Esophagus squamous epithelium (tissue), 5 donors: ENCODE measurements at places on chromosomes 12 and 14.

DNA sequence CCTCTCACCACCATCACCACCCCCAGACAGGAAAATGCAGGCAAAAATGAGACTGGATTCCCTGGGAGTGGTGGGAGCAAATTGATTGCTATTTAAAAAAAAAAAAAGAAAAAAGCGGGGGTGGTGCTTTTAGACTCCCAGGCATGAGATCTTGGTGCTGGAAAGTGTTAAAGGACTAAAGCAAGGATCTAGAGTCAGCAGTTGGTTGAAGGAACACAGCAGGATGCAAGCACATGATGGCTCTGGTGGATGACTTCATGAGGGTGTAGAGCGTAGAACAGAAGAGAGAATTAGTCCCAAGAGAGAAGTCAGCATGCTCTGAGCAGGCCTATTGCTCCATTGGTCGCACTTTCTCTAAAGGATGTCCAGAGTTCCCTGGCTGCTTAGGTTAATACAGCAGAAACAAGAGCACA is 183.8 kb upstream of the HMGA2 start:
- DNase-seq: no peak

DNA sequence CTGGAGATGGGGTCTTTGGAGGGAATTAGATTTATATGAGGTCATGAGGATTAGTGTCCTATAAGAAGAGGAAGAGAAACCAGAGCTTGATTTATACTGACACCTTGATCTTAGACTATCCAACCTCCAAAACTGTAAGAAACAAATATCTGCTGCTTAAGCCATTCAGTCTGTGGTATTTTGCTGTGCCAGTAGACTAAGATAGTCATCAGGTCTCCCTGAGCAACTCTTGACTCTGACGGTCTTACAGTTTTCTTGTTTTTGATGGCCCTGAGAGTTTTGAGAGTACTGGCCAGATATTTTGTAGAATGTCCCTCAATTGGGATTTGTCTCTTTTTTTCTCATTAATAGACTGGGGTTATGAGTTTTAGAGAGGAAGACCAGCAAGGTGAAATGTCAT is 51.7 kb downstream of the TSHR start:
- no peak for DNase-seq

DNA sequence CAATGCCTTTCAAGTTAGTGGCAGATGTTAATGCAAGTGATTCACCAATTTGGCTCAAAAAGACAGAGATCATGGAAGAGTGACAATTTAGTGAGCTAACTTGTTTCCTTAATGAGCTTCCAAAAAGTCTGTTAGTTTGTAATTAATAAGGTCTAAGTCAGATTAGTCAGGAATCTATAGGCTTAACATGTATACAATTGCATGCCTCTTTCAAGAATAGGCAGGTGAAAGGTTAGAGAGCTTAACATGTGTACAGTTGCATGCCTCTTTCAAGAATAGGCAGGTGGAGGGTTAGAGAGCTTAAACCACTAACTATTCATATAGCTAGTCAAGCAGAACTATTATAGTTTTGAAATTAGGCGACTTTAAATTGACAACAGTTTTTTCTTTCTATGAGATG is 663.8 kb downstream of the C12orf50 start:
- DNase-seq: no peak

GRCh38 chr12:106632797-106633450 is 50.1 kb downstream of the RFX4 start:
- no peak for DNase-seq

DNA sequence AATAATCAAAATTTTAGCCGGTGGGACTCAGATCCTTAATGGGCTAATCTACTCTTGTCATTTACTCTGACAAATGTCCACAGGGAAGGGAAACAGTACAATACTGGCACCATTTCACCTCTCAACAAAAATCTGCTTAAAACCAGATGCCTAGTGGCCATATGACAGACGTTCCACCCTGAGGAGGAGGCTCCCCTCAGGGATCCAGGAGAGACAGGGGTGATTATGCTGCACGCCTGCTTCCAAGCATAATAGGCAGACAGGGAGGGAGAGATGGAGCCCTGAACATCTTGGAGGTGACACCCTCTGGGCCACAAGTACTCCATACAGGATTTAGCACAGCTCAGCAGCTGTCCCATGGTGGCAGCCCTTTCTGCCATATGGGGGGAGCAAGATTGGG is 24.8 kb upstream of the AKAP6 start:
- DNase-seq: no peak

DNA sequence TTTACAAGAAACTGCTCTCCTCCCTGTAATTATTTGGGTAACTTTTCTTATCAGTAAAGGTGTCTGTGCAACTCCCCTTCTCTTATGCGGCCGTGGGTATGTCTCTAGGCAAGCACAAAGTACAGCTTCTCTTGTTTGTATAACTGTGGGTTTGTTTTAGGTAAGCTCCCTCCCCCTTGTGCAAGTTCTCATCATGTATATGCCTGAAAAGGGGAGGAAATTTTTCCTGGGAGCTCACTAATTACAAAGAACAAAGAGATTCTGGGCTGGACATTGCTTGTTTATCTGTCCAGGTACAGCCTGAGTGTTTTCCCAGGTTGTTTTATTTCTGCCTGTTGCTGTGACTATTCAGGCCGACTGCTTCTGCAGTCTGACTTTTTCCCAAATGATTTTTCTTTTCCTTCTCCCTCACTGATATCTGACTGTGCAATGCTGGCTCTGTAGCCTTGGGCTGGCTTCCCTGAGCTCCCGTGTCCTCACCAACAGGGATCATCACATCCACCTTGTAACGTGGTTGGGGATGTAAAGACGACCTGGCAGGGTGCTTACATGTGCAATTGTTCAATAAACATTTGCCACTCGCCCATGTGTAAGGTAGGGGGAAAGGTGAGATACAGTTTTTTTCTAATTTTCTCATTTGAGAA is 916.5 kb downstream of the AACS start:
- DNase-seq: no peak

GRCh38 chr12:94386422-94386821 is 73.2 kb downstream of the CEP83 start:
- DNase-seq: no peak

GRCh38 chr12:39395866-39396265 is 47.1 kb downstream of the KIF21A start:
- no peak for DNase-seq

DNA sequence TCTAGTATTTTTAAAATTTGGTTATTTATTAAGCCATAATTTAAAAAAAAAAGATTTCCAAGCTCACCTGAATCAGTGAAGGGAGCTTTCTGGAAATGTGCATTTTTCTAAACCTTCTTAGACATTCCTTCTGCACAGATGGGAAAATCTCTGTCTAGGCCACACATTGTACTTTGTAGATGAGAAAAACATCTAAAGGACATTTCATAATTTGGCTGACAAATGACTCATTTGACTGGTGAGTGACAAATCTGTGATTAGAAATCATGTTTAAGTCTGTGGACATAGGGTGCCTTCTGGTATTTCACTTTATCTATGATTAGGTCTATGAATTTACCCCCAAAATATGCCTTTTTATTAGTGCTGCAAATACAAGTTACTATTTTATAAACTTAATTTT is 1044.9 kb upstream of the FLRT2 start:
- no peak for DNase-seq

DNA sequence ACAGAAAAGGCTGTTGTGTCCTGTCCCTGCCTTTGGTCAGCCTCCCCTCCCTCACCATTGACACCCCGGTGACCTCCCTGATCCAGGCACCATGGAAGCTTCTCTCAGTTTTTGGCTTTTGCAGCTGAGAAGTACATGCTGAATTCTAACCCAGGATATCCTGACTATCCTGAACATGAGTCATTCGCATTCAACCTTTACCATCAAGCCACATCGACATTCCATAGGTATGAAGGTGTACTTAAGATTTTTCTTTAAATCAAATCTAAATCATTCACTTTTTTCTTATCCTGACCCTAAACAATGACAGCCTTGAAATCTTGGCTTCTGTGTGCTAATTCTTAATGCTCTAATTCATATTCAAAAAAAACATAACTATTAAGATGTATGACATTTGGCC is 8.7 kb upstream of the KRT78 start:
- DNase-seq: no peak

DNA sequence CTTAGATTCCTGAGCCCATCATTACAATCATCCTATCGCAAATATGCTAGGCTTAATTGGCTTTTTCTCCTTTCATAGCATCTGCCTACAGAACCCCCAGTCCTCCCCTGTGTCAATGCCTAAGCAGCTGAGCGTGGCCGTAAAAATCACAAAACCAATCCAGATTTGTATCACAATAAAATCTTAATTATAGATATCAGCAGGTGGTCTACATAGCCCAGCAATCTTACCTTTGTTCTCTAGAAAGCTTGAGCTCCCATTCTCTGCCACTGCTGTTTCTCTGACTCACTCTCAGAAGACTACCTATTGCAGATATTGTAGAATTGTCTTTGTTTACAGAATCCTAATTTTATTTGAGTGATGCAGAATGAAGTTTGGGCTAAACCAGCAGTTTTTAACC is 37.9 kb upstream of the PPM1A start:
- no peak for DNase-seq

GRCh38 chr12:101852998-101853397 is 22.2 kb upstream of the GNPTAB start:
- no peak for DNase-seq

- DNase-seq: no peak
These were observed 86.6 kb downstream of the KSR2 start for GRCh38 chr12:117882181-117882580.

DNA sequence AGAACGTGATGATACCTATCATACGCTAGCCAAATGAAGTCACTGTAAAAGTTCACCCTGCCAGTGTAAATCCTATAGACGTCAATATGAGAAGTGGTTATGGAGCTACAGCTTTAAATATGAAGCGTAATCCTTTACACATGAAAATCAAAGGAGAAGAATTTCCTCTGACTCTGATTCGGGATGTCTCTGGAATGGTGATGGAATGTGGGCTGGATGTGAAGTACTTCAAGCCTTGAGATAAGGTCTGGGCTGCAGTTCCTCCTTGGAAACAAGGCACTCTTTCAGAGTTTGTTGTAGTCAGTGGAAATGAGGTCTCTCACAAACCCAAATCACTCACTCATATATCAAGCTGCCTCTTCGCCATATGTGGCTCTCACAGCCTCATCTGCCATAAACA is 53.1 kb upstream of the NAP1L1 start:
- DNase-seq: no peak

DNA sequence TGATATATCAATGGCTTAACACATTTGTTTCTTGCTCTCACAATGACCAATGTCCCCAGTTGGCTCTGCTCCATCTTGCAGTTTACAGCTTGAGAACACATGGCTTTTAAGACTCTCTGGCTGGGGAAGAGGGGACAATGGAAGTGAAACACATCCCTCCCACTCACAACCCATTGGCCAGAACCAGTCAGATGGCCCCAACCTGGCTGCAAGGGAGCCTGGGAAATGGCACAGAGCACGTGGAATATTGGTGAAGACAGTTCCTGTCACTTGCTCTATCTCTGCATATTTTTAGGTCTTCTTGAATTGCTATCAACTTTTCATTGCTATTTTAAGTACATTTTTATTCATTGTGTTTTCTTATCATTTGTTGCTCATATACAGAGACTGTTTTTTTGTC is 345.4 kb downstream of the MED13L start:
- DNase-seq: no peak

- DNase-seq: no peak
These were observed 132.8 kb upstream of the DNM1L start for GRCh38 chr12:32546272-32546671.

DNA sequence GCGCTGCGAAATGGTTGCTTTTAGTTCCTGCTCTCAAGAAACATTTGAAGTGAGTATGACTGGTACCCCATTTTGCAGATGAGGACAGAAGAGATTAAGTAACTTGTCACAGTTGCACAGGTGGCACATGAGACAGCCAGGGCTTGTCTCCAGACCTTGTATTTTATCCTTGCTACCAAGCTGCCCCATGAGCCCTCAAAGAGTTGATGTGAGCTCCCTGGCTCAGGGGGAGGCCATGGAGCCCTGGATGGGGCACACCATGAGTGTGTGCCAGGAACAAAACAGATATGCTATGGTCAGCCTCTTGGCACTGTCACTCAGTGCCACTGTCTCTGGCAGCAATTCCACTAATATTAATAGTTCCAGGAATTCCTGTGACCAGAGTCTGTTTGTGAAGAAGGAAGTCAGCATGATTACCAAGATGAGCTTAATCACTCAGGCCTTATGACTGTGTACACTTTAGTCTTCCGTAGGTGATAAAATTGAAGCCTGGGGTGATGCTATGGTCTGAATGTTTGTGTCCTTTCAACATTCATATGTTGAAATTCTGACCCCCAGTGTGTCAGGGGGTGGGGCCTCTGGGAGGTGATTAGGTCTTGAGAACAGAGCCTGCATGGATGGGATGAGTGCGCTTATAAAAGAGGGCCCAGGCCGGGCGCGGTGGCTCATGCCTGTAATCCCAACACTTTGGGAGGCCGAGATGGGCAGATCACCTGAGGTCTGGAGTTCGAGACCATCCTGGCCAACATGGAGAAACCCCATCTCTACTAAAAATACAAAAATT is 806.8 kb downstream of the AACS start:
- no peak for DNase-seq

DNA sequence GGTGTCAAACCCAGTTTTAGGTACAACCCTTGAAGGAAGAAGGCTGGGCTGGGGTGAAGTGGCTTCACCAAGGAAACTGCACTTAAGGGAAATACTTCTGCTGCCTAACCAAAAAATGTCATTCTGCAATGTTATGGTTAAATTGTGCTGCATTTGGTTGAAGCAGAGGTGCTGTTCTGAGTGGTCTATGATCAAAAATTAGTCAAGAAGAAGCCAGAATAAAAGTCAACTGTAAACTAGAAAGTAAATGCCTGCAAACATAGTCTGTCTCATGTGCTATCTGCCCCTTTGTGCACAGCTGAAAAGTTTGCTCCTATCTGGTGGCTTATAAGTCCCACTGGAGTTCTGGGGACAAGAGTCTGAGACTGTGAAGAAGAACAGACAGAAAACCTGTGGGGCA is 158.8 kb downstream of the C12orf42 start:
- no peak for DNase-seq

- peak; percentile 58 for DNase-seq
These were observed at the start of gene HSP90AA1 for GRCh38 chr14:102086972-102087761. Gene HSP90AA1 (minus strand): TSS chr14:102087044. CDS start chr14:102086378, 666 bp downstream.

GRCh38 chr14:47662466-47662865 is 12.9 kb downstream of the MDGA2 start:
- DNase-seq: no peak

DNA sequence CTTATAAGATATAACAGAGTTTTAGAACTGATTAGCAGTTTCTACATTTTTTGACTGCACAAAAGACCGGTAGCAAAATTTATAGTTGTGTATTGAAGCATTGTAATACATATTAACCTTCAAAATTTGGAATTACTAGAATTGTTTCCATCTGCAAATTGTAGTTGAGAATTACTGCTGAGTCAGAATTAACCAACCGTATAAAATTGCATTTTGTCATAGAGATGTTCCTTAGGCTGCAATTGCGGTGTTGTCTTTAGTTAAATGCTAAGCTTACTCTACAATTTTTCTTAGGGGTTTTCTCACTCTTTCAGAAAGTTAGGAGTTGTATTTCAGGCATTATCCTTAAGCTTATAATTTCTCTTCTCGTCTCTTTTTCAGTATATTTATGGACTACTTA is 132.2 kb downstream of the PLEKHA5 start:
- DNase-seq: no peak

- peak; percentile 68 for DNase-seq
These were observed at the start of gene PPP2R5C for GRCh38 chr14:101761032-101761880. Gene PPP2R5C (plus strand): TSS chr14:101761709. CDS start chr14:101761894, 185 bp downstream.
